T47D (cell line): ENCODE measurements at places on chromosomes 6 and 20.

DNA sequence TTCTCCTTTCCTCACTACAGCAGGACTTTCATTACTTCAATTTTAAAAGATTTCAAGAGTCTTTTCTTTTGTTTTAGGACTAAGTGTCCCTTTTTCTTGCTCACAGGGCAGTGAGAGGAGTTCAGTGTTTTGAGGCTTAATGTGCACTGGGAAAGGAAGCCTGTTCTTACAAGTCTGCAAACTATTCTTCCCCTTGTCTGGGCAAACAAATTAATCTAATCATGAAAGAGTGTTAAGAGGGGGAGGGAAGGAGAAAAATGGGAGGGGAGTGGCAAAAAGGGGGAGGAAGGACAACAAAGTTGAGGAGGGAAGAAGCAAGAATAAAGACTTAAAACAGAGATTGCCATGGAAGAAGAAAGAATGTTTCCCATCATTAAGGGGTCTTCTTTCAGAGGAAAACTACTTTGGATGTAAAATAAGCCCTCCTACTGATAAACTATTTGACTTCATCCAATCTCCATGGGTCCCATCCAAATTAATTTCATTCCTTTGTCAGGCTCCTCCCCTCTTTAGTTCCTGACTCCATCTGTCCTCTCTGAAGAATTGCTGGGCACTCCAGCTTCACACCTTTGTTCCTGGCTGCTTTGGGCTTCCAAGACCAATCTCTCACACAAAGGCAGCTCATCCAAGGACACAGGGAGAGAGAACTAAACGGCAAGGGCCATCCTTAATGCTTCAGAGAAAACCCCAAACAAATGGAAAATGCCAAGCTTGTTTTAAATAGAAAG lies 244.5 kb downstream of the TPBG start:
- no peak for DNase-seq

- no peak for DNase-seq
These were observed 83.9 kb downstream of the BANF2 start for GRCh38 chr20:17783671-17784070.

- no peak for DNase-seq
These were observed 1.1 kb upstream of the PAQR8 start for GRCh38 chr6:52360601-52361413.

DNA sequence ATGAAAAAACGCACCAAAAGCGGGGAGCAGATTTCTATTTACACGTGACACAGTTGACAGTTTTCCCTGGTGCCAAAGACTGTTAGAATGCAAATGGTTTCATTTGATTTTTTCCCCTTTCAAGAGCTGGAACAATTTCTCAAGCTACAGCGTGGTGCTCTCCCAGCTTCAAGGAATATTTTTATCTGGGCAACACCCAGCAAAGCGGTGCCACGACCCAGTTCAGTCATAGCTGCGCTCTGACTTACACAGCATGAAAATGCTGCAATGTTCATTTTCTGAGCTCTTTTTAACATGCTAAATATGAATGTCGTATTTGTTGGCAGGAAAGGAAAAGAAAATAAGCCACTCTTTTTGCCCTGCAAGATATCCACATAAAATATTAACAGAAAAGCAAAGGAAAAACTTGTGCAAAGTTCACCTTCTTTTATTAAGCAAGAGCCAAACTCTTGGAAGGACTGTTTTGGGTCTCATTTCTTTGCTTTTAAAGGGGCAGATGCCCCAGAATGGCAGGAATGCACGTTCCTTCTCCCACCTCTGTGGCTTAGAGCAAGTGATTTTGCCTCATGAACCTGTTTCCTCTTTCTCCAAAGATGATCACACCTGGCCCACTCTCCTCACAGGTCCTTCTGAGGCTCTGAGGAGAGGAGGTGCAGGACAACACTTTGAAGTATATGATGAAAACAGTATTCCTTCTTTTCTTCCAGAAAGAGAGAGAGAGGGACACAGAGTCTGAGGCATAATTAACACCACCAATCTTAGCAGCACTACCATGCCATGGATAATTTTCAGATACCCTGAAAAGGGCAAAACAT lies 47.0 kb downstream of the TTI1 start:
- DNase-seq = no peak

DNA sequence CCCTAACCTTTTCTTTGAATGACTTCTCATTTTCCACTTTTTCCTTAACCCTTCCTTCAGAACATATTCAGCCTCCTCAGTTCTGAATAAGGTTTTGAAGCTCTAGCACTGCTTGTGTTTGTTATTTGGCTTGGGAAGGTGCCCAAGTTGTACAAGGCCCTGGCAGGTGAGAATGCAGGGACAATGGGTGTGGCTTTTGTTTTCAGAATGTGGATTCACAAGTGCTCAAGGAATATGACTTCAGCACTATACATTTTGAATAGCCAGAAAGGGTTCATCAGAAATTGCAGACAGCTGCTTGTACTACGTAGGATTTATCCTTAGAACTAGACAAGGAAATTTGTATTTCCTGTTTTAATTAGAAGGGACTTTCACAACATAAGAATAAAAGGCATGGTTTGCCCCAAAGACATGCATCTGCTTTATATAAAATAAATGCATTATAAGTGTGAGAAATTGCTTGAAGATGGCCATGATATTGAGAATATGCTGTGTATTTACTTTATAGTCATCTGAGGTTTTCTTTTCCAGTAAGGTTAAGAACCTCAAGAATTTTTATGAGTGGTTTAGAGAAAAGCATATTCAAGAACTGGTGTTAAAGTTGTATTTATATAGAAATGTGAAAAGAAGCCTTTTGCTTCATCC lies 29.3 kb upstream of the PRDM1 start:
- DNase-seq = no peak

DNA sequence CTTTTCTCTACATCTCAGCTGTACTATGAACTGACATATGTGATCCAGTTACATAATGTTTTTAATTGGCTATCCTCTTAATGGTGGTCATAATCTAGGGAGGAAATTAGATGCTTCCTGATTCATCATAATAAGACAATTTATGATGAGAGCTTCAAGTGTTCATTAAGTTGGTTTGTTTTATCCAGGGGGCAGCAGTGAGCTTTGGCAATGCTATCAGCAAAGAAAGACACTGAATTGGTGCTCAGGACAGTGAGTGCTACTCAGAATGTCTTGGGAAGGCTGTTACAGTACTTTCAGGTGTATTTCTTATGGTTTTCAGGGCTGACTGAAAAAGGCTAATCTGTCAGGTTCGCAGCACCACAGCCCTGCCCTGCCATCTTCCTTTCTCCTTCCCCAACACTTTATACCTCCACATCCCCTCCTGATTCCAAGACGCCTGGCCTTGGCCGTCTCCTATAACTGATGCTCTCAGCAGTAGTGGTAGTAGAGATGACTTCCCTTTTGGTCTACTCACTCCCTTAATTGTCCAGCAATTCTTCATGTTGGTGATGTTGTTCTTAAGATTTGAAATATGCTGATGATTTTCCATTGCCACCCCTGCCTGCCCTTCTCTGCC lies 67.0 kb upstream of the TNFAIP3 start:
- DNase-seq = no peak
